ENCODE measurements at places on chromosomes 6 and 20. TPM values are rescaled to one million over a fixed set of nuclear protein-coding genes. Genes with fewer than 3 reads are reported as not detected.

DNA sequence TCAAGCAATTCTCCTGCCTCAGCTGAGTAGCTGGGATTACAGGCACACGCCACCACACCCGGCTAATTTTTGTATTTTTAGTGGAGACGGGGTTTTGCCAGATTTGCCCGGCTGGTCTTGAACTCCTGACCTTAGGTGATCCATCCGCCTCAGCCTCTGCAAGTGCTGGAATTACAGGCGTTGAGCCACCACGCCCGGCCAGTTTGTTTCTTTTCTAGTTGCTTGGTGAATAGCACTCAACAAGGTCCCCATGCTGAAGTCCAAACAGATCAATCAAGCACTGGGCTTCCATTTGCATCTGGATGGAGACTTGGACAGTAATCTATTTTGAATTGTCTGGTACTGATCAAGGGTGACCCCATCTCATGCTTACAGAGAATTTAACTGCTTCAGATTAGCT lies 108.9 kb upstream of the FOXO3 start:
- H3K36me3 ChIP-seq = no peaks in the 10 kb centered on the region
- no peak for DNase-seq

- DNase-seq = no peak
- H3K4me1 ChIP-seq = peaks cover 7% of the 10 kb centered on the region
- no peaks in the 10 kb centered on the region for H3K27me3 ChIP-seq
- H3K27ac ChIP-seq = no peak overlapping the region
- H3K36me3 ChIP-seq = no peaks in the 10 kb centered on the region
These were observed 10.5 kb downstream of the DNAH8 start for GRCh38 chr6:38725414-38726183.

- H3K27ac ChIP-seq = no peak overlapping the region
- no peaks in the 10 kb centered on the region for H3K4me1 ChIP-seq
- H3K27me3 ChIP-seq = no peaks in the 10 kb centered on the region
These were observed 118.8 kb downstream of the COL19A1 start for GRCh38 chr6:69985180-69985579.

DNA sequence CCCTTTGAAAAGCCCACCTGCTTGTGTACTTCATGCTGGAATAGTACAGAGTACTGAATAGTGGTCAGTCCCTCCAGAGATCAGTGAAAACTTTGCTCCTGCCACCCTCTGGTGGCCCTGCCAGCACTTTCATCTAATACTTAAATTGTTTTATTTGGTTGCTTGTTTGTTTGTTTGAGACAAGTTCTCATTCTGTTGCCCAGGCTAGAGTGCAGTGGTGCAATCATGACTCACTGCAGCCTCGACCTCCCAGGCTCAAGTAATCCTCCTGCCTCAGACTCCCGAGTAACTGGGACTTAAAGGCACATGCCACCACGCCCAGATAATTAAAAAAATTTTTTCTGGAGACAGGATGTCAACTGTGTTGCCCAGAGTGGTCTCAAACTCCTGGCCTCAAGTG lies 9.1 kb downstream of the FAM83D start:
- H3K27ac ChIP-seq = no peak overlapping the region
- H3K4me3 ChIP-seq = no peak overlapping the region
- H3K27me3 ChIP-seq = no peaks in the 10 kb centered on the region
- peaks cover 7% of the 10 kb centered on the region for H3K4me1 ChIP-seq
- peaks cover 2% of the 10 kb centered on the region for H3K36me3 ChIP-seq

DNA sequence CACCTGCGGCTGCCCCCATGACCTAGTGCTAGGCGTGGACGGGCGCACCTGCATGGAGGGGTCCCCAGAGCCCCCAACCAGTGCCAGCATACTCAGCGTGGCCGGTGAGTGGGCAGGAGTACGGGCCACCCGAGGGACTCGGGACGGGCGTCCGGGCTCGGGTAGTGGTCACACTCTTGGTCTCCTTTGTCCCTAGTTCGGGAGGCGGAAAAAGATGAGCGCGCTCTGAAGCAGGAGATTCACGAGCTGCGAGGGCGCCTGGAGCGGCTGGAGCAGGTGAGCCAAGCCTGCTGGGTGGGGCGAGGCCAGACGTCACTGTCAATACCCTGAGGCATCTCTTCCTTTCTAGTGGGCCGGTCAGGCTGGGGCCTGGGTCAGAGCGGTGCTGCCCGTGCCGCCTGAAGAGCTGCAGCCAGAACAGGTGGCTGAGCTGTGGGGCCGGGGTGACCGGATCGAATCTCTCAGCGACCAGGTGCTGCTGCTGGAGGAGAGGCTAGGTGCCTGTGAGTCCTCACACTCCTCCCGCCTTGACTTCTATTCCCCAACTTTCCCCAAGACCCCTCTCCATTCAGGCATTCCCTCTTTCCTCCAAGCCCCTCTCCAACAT lies 2.9 kb downstream of the EGFL8 start:
- H3K27me3 ChIP-seq = no peaks in the 10 kb centered on the region
- H3K4me1 ChIP-seq = peaks cover 4% of the 10 kb centered on the region
- peak overlapping the region; percentile 15 for H3K27ac ChIP-seq

Gene COL21A1
- total RNA-seq = 173 TPM

Gene UNC93A
- not detected for total RNA-seq
